ENCODE measurements at places on chromosomes 6 and 20.

DNA sequence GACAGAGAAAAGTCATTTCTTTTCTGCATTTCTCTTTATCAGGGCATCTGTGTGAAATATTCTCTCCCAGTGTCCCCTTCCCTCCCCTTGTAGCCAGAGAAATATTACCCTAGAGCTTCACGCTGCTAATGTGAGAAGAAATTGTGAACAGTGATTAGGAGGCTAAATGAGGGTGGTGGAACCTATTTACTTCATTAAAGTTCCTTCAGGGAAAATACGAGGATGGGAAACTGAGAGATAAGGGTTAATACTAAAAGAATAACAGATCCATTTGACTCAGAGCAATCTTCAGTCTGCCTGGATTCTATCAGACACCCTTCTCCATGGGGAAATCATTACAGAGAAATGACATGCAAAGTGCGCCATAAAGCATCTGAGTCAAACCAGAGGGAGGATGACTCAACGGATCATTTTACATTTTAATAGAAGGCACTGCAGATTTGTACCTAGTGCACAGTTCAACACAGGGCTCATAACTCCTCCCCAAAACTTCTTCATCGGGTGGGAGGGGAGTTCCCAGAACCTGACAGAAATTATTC, 131.3 kb downstream of the GJA10 start:
- peak; percentile 37 for DNase-seq

GRCh38 chr6:157823001-157823527, at the start of gene SNX9:
Gene SNX9, plus strand, starts transcription at chr6:157823246. Its CDS starts 189 bp downstream, at chr6:157823435.
- peak; percentile 47 for DNase-seq

DNA sequence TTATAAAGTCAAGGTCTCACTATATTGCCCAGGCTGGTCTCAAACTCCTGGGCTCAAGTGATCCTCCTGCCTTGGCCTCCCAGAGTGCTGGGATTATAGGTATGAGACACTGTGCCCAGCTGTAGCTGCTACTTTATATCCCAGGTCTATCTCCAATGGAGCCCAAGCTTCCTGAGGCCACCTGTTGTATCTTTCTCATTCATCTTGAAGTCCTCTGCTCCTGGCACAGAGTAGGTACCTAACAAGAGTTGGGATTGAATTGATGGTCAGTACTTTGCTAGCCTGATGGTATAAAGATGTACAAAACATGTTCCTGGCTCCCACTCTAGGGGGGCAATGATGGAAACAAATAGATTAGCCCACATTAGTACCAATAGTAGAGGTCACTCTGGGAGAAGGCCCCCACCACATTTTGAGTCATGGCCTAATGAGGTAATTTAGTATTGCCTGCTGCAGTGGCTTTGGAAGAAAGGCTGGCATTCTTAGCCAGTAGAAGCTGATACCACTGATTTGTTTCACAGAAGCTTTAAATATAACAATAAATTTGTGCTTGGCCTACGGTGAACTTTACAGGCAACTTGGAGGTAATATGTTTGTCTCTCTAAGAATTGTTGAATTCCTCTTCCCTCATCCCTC, 5.4 kb downstream of the PTPN1 start:
- no peak for DNase-seq

DNA sequence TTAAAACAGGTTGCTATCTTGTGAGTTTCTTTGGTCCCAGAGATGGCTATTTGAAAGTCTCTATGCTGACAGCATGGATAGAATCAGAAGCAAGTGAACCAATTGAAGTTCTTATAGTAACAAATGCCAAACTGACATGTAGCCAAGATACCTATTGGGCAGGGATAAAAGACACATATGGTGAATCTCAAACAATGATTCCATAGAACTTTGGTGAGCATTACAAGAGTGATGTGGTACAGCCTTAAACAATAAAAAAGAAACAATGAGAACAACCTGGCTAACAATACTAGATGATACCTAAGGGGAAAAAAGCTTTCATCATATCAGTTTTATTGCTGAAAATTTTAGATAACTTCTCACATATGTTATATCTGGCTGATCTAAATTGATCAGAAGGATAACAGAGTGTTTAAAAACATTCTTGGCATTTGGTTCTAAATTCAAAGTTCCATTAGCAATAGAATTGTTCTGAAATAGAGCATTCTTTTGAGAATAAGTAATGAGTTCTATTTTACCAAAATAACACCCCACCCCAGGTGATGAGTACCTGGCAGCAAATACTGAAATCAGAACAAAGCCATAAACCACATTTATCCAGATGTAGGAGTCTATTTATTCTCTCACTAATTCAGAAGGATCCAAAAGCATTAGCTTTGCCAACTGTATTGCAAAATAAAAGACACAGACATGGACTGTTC, 5.8 kb upstream of the HMGCLL1 start:
- no peak for DNase-seq

GRCh38 chr20:63129376-63129965, 86.5 kb downstream of the YTHDF1 start:
- DNase-seq: no peak

GRCh38 chr20:19725814-19726525, 32.1 kb upstream of the RIN2 start:
- no peak for DNase-seq

- DNase-seq: no peak
Measured at GRCh38 chr20:43300901-43301300, 111.2 kb upstream of the PTPRT start.

DNA sequence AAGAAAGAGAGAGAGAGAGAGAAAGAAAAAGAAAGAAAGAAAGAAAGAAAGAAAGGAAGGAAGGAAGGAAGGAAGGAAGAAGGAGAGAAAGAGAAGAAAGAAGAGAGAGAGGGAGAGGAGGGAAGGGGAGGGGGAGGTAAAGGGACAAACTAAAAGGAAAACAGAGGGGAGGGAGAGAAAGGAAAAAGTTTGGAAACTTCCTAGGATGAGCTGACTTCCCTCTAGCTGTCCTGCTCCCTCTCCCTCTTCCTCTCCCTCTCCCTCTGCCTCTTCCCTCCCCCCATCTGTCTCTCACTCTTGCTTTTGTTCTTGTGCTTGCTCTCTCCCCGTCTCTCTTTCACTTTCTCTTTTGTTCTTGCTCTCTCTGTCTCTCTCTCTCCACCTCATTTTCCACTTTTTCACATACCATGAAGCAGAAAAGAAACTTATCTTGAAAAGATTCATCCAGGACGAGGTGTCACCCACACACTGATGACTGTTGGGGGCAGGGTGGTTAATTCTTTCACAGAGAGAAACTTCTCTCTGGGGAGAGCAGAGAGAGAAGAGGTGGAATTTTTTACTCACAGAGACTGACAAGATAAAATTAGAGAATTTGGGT, 56.4 kb upstream of the DUSP22 start:
- DNase-seq: no peak

DNA sequence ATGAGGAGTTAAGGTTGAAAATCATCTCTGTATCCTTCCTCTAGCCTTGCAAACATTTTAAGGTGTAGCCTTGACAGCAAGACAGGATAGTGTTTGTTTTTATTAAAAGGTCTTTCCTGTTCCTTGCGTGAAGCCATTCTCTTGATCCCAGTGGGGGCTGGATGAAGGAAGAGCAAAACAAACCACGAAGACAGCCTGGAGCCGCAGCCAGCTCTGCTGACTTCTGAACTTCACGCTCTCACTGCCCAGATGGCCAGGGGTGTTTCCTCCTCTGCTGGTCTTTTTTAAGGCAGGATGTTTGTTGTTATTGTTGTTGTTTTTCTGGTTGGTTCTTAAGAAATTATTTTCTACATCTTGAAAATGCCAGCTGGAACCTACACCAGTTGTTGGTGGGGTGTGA, 156.4 kb downstream of the MTHFD1L start:
- DNase-seq: no peak

DNA sequence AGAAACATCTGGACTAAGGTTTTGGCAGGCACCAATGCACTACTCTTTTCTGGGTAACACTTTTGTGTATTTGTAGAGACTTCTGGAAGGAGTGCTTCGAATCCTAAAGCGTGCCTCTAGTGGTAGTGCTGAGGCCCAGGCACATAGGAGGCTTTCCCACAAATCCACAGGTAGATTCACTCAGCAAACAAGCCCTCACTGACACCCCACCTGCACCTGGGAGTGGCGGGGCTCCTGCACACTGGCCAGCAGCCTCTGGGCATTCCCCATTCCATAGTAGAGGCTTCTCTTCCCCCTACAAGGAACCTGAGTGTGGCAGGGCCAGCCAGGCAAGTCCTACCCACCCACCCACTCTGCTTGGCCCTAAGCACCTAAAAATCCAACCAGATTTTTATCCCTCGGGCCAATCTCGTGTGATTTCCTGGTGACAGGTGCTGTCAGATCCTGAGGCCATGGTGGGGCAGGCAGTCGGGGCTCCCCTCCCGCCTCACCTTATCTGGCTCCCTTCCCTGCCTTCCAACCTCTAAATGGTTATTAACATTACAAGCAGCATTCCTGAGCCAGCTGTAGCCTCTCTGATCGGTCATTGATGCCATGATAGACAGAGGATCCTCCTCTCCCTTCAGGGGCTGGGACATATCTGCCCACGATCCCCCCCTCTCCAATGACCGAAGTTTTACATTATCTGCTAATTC, 82.4 kb downstream of the SLC2A10 start:
- no peak for DNase-seq

- no peak for DNase-seq
Measured at GRCh38 chr20:18719426-18719825, 94.2 kb upstream of the SCP2D1 start.

GRCh38 chr6:44237021-44237812, 9.7 kb upstream of the HSP90AB1 start:
- DNase-seq: peak; percentile 79

DNA sequence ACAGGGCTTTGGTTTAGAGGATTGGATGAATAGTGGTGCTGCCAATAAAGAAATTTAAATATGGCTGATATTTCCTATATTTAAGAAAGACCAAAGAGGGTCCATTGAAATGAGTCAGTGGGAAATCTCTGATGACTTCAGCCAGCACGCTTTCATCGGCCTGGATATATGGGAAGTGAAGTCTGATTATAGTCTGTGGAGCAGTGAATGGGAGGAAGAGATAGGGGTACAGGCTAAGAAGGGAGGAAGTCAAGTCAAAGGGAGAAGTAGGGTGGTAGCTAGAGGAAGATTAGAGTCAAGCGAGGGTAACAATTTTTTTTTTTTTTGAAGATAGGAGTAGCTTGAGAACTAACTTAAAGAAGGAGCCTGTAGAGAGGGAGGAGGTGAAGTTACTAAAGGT, 22.7 kb downstream of the SLC16A10 start:
- no peak for DNase-seq

DNA sequence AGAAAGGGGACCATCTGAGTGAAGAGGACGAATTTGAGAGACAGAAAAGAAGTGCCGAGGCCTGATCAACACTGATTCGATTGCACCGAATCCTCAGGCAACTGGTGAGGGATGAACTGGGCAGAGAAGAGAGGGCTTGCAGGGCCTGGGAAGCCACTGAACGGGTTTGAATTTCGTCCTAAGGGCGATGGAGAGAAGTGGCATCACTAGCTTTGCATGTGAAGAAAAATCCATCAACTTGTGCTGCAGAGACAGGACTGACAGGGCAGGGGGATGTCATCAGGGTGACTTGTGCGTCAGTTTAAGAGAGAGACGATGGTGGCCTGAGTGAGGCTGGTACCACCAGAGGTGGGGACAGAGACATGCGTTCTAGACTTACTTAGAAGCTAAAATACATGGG, 73.7 kb upstream of the SLC22A23 start:
- no peak for DNase-seq

DNA sequence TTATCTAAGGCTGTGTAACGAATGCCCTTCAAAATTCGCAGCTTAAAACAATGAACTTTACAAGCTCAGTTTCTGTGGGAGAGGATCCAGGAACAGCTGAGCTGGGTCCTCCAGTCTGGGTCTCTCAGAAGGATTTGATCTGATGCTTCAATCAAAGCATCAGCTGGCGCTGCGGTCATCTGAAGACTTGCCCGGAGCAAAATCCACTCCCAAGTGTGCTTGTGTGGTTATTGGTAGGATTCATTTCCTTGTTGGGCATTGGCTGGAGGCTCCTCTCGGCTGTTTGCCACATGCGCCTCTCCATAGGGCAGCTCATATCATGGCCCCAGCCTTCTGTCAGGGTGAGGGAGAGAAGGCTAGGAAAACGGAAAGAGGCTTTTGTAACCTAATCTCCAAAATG, 269.3 kb upstream of the CHD6 start:
- DNase-seq: no peak

DNA sequence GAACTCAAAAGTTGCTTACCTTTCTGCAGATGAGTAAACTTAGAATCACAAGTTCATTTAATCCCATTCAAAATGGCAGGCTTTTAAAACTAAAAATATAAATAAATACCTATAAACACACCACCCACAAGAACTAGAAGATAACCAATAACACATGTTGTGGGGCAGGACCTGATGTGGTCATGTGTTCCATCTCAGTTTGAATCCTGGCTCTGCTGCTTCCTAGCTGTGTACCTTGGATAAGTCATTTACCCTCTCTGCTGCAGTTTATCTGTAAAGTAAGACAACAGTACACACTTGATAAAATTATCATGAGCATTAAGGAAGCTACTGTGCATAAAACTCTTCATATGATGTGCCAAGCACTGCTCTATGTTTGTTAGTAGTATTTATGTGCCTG, 22.0 kb downstream of the TRIM27 start:
- no peak for DNase-seq
